ENCODE measurements at places on chromosomes 16 and 17.
A peak's percentile ranks its signal among the peaks of the same experiment; 100 is the strongest.

GRCh38 chr16:84832488-84833143 lies 12.8 kb downstream of the CRISPLD2 start:
- DNase-seq: no peak

DNA sequence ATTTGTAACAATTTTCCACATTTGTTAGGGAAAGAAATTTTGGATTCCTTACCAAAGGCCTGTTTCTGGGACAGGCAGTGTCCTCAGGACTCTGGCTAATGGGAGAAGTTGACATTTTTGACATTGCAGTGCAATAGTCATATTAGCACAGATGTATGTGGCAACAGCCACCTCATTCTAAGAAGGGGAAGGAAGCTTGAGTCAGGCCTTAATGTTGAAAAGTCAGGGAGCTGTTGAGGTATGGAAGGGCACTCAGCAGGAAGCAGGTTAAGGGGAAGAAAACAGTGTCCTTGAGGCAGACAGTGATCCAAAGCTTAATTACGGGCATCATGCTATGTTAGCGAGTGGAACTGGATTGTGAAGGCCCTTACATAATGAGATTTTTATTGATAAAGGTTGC lies 20.9 kb downstream of the AKTIP start:
- no peak for DNase-seq

DNA sequence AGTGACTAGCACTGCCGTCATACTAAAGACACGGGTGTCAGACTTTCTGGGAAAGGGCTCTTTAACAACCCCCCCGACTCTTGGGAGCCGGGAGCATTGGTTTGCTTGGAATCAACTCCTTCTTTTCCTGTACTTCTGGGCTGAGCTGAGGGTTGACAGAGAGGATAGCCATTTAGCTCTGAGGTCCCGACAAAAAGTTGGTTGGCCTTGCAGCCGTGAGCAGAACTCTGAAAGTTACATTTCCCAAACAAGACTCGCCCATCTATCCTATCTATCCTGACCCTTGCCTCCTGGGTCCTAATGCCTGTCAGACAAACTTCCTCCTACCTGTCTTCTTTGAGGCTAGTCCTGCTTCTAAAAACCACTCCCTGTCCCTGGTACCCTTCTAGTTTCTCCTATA lies 460.8 kb upstream of the TOM1L1 start:
- no peak for DNase-seq

DNA sequence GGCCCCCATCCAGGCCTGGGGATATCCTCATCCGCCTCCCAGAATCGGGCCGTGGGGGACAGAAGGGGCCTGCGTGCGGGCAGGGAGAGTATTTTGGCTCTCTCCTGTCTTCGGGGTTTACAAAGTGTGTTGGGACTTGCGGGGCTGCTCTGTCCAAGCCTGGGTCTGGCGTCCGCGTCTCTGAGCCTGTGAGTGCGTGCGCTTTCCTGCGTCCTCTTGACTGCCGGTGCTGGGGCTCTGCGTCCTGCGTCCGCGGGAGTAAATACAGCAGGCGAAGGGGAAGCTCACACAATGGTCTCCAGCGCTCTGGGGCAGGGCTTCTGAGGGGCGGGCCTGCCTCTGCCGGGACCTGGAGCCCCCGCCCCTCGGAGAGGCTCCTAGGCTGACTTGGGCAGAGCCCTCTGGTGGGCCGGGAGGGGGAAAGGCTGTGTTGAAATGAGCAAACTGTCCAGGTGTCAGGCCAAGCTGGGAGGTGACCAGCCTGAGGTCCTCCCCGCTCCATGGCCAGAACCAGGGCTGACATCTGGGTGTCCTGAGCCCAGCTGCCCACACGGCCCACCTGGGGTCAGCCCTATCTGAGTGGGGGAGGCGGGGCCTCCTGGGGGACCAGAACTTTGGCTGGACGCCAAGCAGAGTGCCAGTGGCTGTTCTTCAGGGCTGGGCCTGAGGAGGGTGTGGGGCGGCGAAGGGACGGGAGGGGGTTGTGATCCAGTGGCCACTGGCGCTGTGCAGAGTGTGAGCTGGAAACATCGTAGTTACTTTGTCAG lies 233.6 kb downstream of the SEC14L1 start:
- DNase-seq: peak; percentile 79

DNA sequence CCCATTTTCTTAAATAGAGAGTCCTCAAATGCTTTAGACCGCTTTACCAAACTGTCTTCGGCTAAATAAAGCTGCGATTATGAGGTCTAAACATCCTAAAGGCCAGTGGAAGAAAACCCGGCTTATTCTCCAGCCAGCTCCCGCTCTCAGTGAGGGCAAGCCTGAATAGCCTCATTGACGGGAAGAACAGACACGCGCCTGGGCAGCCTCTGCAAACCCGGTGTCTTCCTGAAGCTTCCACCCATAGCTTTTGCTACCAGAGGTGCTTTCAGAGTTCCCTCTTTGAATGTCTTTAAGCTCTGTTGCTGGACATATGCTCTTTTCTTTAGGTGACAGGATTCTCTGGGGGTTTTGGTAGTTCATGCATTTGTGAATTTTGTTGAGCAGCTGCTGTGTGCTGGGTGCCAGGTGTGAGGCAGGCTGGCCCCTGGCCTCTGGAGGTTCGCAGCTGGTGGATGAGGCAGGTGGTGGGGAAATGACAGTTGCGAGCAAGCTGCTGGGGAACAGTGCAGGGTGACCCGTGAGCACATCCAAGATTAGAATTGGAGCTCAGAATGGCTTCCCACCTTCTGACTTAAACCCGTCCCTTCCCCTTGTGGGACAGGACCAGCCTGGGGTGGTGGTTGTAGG lies 44.7 kb downstream of the CRISPLD2 start:
- DNase-seq: no peak

DNA sequence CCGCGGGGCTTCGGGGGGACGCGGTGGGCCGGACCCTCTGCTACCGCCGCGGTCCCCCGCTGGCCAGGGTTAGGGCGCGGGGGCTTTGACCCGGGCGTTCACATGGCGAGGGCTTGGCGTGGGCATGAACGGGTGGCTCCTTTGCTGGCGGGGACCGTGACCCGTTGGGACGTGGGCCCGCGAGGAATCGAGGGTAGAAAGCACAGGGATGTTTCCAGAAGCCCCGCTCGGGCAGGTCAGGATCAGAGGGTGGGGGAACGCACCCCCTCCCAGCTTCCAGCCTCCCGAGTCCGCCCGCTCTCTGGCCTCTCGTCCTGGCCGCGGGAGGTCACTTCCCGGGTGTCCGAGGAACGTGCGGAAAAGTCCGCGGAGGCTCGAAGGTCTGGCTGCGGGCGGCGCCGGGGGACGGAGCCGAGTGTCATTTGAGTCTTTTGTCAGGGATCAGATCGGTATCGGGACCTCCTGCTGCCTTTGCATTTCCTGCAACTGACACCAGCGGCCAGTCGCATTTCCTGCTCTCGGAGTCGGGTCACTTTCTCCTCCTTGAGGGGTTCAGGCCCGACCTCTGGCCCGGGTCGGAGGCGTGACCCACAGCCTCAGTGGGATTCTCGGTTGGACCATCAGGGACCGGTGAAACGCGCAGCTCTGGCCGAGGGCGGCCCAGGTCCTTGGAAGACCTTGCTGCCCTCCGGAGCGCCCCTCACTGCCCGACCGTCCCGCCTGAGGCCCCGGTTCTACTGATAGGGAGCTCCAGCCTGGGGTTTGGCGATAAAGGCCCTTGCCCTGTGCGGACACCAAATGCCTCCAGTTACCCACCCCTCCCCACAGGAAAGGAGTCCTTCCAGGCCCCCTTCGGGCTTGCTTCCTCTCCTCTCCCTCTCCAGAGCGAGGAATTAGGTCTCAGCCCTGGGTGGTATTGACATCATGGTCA lies 702 bp upstream of the WNT3 start:
- peak; percentile 20 for DNase-seq

DNA sequence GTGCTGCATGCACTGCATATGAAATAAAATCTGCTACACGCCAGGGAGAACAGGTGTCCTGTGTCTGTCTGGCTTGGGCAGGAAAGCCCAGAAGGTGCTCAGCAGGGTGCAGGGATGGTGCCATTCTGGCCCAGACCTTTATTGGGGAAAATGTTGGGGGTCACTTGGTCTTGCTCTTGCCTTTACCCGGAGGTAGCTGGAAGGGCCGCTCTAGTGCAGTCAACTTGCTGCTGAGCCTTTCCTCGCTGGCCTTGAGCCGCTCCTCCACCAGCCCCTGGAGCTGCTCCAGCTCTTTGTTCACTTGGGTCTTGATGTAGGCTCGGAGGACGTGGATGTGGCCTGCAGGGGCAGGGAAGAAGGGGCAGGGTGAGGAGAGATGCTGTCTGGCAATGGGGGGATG lies 4.5 kb downstream of the CFAP119 start:
- DNase-seq: no peak

GRCh38 chr16:72940886-72941285 lies 107.0 kb downstream of the ZFHX3 start:
- no peak for DNase-seq

GRCh38 chr17:57481910-57482391 lies 225.6 kb downstream of the MSI2 start:
- DNase-seq: no peak

DNA sequence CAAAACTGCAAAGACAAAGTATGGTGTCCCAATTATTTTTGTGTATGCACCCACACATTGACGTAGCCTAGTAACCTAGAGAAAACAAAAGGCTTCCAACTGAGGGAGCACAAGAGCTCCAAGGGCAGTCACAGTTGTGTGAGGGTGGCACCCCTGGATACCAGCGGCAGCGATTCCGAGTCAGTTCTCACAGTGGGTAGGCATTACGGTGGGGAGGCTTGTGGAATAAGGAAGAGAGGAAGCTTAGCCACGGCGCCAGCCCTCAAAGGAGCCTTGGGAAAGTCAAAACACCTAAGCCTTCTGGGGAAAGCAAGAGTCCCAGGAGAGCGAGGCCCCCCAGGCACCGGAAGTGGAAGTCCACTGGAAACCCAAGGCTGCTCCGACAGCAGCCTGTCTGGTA lies 31.0 kb upstream of the ADCY9 start:
- DNase-seq: no peak

GRCh38 chr17:55784666-55785065 lies 33.8 kb downstream of the PCTP start:
- no peak for DNase-seq

DNA sequence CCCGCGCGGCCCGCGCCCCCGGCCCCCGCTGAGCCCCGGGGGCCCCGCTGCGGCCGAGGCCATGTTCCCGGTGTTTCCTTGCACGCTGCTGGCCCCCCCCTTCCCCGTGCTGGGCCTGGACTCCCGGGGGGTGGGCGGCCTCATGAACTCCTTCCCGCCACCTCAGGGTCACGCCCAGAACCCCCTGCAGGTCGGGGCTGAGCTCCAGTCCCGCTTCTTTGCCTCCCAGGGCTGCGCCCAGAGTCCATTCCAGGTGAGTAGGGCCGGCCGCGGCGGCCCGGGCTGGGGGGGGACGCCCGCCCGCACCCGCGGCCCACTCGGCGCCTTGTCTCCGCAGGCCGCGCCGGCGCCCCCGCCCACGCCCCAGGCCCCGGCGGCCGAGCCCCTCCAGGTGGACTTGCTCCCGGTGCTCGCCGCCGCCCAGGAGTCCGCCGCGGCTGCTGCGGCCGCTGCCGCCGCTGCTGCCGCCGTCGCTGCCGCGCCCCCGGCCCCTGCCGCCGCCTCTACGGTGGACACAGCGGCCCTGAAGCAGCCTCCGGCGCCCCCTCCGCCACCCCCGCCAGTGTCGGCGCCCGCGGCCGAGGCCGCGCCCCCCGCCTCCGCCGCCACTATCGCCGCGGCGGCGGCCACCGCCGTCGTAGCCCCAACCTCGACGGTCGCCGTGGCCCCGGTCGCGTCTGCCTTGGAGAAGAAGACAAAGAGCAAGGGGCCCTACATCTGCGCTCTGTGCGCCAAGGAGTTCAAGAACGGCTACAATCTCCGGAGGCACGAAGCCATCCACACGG lies 504 bp downstream of the MAZ start:
- peak; percentile 78 for DNase-seq

GRCh38 chr17:45155483-45155882 lies 6.2 kb upstream of the HEXIM2 start:
- DNase-seq: no peak

DNA sequence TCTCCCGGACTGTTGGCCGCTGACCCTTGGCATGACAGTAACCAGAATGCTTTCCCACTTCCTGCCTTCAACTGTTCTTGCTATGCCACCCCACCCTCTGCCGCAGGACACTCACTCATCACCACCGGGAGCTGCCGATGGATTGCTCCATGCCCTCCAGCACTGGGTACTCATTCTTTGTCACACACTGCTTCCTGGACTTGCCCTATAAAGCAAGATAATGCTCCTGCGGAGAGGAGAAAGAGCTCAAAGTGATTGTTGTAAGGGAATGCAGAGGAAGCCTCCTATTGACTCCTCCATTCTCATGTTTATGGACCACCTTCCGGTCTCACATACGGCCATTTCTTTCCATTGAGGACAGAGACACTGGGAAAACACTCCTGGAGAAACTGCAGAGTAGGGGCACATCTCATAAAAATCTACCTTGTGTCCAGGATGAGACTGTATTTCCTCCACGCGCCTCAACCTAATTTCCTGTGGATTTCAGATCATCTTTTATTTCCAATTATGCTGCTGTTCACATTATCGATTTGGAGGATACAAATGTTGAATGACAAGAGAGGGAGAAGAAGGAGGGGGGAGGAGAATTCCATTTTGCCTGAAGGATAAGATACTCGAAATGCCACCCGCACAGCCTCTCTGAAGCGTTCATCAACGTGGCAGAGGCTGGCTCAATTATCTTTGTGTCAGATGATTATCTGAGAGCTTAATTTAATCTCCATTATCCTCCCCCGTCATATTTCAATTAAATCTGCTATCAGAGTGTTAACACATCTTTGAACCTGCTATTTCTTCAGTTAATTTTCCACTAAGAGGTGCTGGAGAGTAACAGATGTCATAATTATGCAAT lies 486.1 kb upstream of the SALL1 start:
- DNase-seq: no peak

GRCh38 chr17:58176200-58176599 lies 9.4 kb downstream of the OR4D2 start:
- no peak for DNase-seq

GRCh38 chr17:68425979-68426378 lies 31.3 kb downstream of the WIPI1 start:
- DNase-seq: no peak

DNA sequence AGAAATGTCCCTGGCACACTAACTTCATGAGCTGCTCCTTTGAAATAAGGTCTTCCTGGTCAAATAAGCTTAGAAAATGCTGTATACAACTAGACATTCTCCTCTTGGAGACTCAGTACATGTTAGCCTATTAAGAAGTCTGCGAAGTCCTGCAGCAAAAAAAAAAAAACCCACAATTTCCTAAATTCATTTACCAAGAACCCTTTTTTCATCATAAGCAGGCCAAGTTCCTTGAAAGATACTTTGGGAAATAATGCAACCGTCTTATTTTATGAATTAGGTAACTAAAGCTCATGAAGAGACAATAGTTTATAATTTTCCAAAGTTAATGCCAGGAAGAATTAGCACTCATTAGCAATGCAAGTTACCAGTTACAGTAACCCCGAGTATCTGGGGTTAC lies 49.0 kb upstream of the HAS3 start:
- no peak for DNase-seq

- no peak for DNase-seq
Observed at GRCh38 chr16:73384506-73385089, 336.7 kb upstream of the ZFHX3 start.

- no peak for DNase-seq
Observed at GRCh38 chr17:28485049-28485448, 11.6 kb downstream of the SLC13A2 start.
